ENCODE measurements at places on chromosomes 12 and 14.

DNA sequence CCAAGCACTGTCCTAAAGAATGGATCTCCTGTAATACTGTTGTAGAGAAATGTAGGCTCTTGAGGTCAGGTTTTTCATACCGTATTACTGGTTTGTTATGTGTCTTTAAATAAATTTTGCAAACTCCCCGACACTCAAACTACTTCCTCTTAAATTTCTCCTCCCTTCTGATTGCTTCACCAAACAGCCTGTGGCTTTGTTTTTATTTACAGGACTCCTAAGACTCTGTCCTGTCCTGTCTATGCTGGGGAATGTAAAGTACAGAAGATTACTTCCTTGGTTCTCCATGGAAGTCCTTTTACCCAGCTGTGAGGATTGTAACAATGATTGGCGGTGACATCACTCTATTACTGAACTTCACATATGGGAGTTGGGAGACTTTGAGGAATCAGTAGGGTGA, 873.5 kb downstream of the DIO2 start:
- no peak for DNase-seq

- DNase-seq, result no peak
Measured at GRCh38 chr12:109885616-109886015, 5.3 kb upstream of the GLTP start.

DNA sequence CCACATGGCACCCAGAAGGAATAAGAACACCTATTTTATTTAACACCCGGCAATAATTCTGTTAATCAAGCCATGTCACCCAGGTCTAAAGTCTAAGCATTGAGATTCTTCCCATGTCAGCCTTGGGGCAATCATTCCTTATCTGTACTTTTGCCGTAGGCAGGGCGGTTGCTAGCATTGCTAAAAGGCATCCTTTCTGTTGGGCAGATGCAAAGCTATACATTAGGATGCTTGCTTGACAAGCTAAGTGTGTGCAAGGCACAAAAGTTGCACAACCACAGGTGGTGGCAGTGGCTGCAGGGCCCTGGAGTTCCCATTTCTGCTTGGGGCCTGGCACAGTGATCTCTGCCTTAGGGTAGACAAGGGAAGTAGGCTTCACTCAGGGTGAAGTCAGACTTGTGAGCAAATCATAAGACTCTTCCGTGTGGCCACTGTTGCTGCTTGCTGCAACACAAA, 12.5 kb upstream of the GALNT6 start:
- DNase-seq, result no peak

- DNase-seq, result no peak
Measured at GRCh38 chr12:59079472-59079871, 159.2 kb upstream of the LRIG3 start.

- DNase-seq, result no peak
Measured at GRCh38 chr12:88623777-88624548, 43.7 kb upstream of the KITLG start.

DNA sequence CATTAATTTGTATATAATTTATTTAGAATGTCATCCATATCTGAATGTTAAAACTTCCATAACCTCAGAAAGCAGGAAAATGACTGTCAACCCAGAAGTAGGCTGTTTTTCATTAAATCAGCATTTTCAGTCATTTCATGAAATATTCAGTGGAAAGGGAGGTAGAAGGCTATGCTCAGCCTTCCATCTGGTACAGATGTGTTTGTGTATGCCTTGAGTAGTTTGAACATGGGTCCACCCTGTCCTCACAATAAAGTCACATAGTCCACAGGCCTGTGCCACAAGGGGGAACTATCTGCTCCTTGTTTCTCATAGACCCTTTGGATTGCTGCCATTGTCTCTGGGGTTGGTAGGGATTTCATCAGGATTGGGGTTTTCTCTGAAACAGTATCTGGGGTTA, 9.1 kb downstream of the LACRT start:
- DNase-seq, result no peak

DNA sequence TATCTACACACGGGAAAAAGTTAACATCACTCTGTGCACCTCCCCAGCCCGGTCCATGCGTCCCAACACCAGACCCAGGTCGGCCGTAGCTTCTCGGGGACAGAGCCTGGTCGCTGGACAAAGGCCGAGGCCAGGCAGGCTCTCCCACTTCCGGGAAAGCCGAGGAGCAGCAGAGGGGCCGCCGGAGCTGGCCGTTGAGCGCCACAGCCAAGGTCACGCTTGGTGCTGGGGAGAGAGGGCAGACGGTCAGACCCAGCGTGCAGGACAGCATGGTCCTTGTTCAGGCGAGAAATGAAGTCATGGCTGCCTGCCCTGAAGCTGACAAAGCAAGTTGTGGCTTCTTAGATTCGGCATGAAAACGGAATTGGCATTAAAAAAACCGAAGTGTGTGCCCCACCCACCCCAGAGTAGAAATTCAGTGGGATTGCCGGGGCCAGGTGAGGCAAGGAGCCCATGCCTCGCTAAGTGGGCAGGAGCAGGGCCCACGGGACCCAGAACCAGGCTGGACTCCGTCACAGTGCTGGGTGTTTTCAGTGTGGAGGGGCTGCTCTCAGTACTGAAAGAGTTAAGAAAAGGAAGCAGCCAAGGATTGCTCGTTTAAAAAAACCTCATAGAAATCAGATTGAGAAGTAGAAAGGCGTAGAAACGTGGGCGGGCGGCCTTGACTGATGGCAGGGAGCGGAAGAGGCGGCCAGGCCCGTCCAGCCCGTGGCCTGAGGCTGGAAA, 4.3 kb downstream of the ARL6IP4 start:
- DNase-seq, result peak; percentile 25

- DNase-seq, result no peak
Measured at GRCh38 chr14:24817212-24818057, 183.4 kb upstream of the GZMB start.

DNA sequence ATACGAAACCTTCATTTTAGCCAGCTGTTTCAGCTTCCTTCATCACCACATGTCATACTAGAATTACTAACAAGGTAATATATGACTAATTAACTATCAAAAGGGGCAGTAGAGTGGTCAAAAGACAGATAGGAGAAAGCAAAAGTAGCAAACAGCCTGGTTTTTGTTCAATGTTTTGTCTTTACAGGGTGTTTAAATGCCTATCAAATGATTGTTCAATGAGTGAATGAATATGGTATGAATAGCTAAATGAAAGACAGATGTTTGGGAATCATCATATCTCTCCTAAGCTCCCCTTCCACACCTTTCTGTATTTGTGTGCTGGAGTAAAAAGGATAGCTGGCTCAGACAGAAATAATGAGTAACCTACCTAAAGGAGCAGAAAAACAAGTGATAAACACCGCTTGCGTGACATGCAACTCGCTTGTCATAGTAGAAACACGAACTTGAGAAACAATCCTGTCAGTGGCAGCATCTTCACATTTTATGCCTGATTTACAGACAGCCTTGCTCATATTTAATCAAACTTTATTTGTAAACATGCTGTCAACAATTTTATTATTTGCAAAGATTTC, 34.2 kb downstream of the ABCC9 start:
- no peak for DNase-seq
